ENCODE measurements at places on chromosomes 5 and 9.

DNA sequence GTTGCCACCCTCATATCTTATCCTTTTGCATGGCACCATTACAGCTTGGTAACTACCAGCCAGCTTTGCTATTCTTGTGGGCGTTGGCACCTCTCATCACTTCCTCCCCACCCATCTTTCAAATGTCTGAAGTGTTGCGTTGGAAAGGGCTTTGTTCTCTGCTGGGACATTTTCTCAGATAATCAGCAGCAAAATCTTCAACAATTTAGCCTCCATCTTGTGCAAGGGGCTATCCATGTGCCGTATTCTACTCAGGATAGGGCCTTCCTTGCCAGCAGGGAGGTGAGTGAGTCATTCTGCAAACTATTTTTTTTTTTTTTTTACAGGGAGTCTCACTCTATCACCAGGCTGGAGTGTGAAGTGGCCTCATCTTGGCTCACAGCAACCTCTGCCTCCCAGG lies 62.1 kb upstream of the NUDT12 start:
- no peak for DNase-seq

- DNase-seq = no peak
These were observed 45.3 kb downstream of the ERBIN start for GRCh38 chr5:65971643-65972042.

GRCh38 chr9:112002847-112003457 lies 106.3 kb downstream of the UGCG start:
- no peak for DNase-seq

DNA sequence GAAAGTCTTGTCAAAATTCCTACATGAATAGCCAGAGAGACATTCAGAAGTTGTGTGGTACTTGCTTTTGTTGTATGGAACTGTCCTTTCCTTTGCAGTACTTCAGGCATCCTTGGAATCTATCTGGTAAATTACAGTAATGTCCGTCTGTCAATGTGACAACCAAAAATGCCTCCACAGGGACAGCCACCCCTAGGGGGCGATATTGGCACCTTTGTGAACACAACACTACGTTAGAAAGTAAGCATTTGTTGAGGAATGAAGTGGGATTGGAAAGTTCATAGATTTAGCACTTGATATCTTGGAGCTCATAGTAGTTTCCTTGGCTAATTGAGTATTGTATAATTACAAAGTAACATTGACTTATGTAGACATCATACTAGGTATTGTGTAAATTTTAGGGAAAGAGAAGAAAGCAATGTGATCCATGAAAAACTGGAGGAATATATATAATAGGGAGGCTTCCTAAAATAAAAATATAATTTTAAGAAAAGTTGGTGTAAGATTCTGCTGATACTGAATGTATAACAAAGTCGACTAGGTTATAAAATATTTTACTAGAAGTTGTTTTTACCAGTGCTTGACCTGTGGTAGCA lies 32.7 kb downstream of the TMEFF1 start:
- DNase-seq = peak; percentile 26

DNA sequence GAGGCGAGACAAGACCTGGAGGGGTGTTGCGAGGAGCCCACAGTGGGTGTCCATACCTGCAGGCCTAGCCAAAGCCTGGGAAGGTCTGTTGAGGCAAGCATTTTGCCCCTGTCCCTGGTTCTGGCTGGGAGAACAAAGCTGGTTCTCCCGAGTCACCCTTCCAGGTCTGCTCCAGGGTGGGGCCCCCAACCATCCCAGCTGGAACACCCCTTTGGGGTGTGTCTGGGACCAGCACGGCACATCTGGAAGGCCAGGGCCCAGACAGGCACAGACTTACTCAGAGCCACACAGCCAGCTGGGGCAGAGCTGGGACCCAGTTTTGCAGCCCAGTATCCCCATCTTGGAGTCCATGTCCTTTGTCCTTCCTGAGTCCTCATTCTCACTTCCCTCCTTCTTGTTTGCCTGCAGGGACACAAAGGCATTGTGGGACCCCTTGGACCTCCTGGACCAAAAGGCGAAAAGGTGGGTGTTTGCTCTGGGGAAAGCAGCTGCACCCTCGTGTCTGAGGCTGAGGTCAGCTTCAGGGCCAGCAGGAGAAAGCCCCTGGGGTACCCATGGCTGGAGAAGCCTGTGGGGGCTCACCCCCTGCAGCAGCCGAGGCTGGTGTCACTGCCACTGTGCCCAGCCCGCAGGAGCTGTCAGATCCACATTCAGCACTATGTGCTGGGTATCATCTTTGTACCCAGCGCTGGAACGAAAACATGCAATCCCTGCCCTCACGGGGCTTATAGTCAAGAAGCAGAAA lies 38.4 kb upstream of the ORM1 start:
- DNase-seq = no peak

DNA sequence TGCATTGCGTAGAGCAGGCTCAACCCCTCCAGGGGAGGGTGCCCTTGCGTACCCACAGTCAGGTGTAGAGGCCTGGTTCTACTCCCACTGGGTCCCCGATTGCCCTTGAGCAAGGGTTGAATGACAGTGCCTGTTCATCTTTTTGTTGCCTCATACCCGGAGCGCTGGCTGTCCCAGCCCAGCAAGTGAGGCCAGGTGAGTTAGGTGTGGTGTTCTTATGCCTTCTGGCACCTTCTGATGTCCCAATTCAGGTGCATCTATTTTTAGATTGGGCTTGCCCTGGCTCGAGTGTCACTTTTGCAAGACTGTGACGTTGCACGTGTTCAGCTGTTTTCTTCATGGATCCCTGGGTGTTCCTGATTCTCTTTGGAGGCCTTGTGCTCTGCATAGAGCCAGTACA lies 257.8 kb downstream of the GOLPH3 start:
- DNase-seq = no peak

DNA sequence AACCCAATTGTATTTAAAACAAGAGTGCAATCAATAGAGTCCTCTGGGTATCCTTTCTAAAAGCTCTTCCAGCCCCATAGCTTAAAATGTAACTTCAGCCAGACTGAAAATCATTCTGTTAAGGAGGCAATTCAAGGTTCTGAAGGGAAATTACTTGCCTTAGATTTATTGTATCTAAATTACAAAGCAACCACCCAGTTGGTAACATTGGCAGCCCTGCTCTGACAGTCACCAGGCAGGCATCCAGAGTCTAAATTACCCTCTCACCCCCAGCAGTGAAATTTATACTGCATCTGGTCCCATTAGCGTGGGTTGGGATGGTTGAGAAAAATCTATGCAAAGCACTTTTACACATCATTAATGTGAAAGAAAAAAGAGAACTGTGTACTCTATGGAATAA lies 514.7 kb downstream of the MTRR start:
- no peak for DNase-seq

GRCh38 chr9:614431-614830 lies 227.1 kb upstream of the DMRT1 start:
- no peak for DNase-seq

DNA sequence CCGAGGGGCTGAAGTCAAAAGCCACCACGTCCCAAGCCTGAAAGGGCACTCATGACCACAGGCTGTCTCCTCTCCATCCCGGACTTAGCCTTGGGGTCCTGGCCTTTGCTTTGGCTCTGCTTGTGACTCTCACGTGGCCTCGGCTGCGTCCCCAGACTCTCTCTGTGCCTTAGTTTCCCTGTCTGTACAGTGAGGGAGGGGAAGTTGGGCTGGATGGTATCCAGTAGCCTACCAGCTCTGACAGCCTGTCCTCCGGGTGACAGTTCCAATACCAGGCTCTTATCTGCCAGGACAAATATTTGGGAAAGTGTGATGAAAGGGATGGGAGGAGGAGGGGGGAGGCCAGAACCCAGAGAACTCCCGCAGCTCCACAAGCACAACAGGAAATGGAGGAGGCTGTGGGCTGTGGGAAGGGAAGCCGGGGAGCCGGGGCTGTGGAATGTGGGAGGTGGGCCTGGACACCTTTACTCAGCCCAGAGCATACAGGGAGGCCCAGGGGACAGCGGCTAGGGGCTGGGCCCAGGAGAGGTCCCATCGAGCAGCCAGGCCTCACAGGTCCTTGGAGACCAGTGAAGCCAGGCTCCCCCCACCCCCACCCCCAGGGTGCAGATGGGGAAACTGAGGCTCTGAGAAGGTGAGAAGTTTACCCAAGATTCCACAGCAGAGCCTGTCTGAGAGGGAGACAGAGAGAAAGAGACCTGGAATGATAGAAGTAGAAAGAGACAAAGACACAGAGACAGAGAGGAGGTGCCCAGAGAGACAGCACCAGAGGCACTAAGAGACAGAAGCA lies 18.3 kb downstream of the PDGFRB start:
- DNase-seq = no peak

GRCh38 chr9:98429613-98430012 lies 174.2 kb upstream of the TBC1D2 start:
- no peak for DNase-seq

- DNase-seq = no peak
These were observed 68.8 kb downstream of the KCNT1 start for GRCh38 chr9:135770771-135771170.
